ENCODE measurements at places on chromosomes 16 and 17.

DNA sequence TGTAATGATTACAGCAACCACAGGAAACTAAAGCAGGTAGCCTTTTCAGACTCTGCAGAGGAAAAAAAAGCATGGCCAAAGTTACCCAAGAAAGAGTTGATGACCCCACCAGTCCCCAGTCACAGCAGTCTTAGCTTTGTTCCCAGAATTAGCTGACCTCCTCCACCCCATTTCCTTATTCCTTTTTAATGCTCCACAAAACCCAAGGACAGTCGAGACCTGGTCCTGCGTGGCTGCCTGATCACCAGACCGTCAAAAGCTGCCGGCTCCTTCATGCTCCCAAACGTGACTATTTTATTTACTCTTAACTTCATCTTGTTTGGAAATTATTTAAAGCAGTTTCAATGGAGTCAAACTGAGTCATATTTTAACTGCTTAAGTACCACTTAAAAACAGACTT is 28.7 kb upstream of the MED9 start:
- DNase-seq = no peak
- no peak overlapping the region for H3K27ac ChIP-seq
- no peaks in the 10 kb centered on the region for H3K4me1 ChIP-seq
- no peaks in the 10 kb centered on the region for H3K27me3 ChIP-seq

DNA sequence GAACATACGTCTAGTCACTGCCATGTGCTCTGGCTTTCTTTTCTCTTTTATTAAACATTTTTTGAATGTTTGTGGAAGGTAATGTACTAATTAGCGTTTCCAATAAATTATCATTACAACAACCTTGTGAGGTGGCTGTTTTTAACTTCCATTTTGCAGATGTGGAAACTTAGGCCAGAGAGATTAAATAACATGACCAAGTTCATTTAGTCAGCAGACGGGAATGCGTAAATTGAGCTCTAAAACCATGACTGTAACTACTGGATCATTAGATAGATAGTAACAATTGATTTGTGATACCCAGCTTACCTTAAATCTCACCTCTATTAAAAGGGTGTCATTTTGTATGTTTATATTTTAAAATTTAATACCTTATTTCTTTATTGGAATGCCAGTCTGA is 49.4 kb downstream of the RABEP1 start:
- H3K27ac ChIP-seq = peak overlapping the region; percentile 45
- no peak for DNase-seq
- no peak overlapping the region for H3K4me3 ChIP-seq

- H3K27me3 ChIP-seq = no peaks in the 10 kb centered on the region
- H3K4me3 ChIP-seq = no peak overlapping the region
- no peak overlapping the region for H3K27ac ChIP-seq
- no peak for DNase-seq
- H3K4me1 ChIP-seq = peaks cover 17% of the 10 kb centered on the region
Observed at GRCh38 chr16:67989322-67990017, 9.2 kb upstream of the DPEP3 start.

GRCh38 chr17:49575679-49576087 is at the start of gene NXPH3:
NXPH3 (plus strand) TSS chr17:49575871; CDS start chr17:49576220, 349 bp downstream.
- peak within 1 kb of the TSS; percentile 74 for H3K4me3 ChIP-seq
- no peak within 1 kb of the TSS for H3K27ac ChIP-seq
- no peaks in the 10 kb centered on the region for H3K36me3 ChIP-seq
- H3K27me3 ChIP-seq = peaks cover 71% of the 10 kb centered on the region
- H3K4me1 ChIP-seq = peaks cover 14% of the 10 kb centered on the region

- DNase-seq = no peak
- H3K36me3 ChIP-seq = peaks cover 4% of the 10 kb centered on the region
- H3K27ac ChIP-seq = no peak overlapping the region
- H3K27me3 ChIP-seq = no peaks in the 10 kb centered on the region
- peaks cover 3% of the 10 kb centered on the region for H3K4me1 ChIP-seq
Observed at GRCh38 chr16:48272837-48273421, 25.6 kb upstream of the ABCC11 start.

DNA sequence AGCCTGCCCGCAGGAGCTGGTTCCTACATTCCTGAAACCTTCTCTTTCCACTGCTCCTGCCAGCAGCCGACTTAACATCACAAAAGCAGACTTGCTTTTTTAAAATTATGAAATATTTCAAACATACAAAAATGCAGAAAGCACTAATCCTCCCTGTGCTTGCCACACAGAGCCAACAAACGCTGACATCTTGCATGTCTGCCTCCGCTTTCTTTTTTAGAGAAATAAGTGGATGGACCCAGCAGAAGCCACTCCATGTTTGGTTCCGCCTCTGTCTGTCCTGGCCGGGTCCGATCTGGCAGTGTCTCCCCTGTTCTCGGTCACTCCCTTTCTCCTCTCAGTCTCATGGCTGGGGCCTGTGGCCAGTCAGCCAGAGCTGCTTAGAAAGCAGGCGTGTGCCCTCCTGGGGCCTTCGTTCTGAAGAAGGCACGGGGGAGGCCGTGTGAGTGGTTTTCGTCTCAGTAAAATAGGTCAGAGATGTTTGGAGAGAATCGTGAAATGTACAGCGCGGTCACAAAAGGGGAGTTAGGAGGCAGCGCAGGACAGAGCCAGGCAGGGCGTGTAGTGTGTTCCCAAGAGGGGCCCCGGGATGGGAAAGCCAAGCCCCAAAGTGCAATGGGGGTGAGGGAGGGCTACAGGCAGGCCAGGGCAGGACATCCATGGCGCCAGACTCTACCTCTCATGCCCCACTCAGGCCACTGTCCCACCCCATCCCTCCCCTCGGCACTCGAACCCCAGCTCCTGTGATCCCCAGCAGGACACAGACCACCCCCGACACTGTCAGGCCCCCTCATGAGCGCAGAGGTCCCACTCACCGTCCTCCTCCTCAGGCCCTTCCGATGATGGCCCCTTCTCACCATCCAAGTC is 23.2 kb downstream of the MXRA7 start:
- H3K27me3 ChIP-seq = no peaks in the 10 kb centered on the region
- no peak overlapping the region for H3K4me3 ChIP-seq
- no peak for DNase-seq
- H3K4me1 ChIP-seq = no peaks in the 10 kb centered on the region
- H3K27ac ChIP-seq = no peak overlapping the region

DNA sequence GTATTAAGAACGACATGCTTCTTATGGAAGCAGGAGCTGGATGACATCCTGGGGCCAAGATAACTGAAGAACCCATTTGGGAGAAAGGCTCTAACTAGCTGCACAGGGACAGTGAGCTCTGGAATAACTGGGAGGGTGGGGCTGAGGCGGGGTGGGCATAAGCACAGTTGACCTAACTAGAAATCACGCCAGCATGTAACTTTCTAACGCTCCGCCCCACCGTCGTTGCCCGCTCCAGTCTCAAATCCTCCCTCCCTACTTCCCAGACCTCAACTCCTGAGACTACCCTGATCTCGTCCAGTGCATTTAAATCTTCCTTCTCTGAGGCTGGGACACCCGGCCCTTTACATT is 436 bp downstream of the PHB1 start:
- H3K4me1 ChIP-seq = peaks cover 15% of the 10 kb centered on the region
- DNase-seq = no peak
- H3K4me3 ChIP-seq = peak overlapping the region; percentile 100
- H3K36me3 ChIP-seq = peaks cover 28% of the 10 kb centered on the region
- H3K27ac ChIP-seq = peak overlapping the region; percentile 91
- peaks cover 5% of the 10 kb centered on the region for H3K27me3 ChIP-seq

- H3K4me3 ChIP-seq = no peak overlapping the region
- peaks cover 26% of the 10 kb centered on the region for H3K4me1 ChIP-seq
- no peak for DNase-seq
Observed at GRCh38 chr16:86509759-86510464, 415 bp upstream of the FOXF1 start.

- peaks cover 8% of the 10 kb centered on the region for H3K36me3 ChIP-seq
- no peak overlapping the region for H3K4me3 ChIP-seq
- H3K27ac ChIP-seq = no peak overlapping the region
- DNase-seq = no peak
- no peaks in the 10 kb centered on the region for H3K27me3 ChIP-seq
Observed at GRCh38 chr17:60901806-60902205, 224.2 kb downstream of the BCAS3 start.

GRCh38 chr16:89945654-89946053 is 2.9 kb upstream of the DEF8 start:
- peaks cover 30% of the 10 kb centered on the region for H3K27me3 ChIP-seq
- H3K4me3 ChIP-seq = no peak overlapping the region
- no peak overlapping the region for H3K27ac ChIP-seq
- H3K36me3 ChIP-seq = no peaks in the 10 kb centered on the region

DNA sequence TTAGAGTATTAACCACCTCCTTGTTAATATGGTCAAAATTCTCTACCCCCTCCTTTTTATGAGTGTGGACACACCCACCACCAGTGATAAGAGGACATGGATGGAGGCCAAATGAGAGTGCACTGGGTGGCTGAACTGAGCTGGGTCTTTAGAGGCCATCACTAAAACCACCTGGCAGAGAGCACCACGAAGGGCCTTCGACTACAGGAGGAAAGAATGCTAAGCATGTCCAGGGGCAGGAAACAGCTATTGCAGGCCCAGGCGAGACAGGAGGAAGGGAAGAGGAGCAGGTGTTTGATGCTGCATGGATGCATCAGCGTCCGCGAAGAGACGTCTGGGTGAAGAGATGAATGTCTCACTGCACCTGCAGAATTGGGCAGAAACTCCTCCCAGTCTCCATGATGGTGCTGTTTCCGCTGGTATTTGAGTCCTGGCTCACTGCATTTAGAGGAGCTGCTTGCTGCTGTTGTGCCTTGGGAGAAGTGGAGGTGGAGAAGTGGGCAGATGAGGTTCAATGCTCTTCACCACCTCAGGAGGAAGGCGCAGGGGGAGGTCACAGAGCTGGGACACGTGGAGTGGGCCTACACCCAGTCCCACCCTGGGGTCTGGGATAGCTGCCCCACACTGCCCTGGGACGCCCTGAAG is 33.2 kb downstream of the SPHK1 start:
- H3K27ac ChIP-seq = no peak overlapping the region
- H3K4me1 ChIP-seq = peaks cover 17% of the 10 kb centered on the region
- no peak for DNase-seq
- H3K36me3 ChIP-seq = no peaks in the 10 kb centered on the region
- H3K27me3 ChIP-seq = no peaks in the 10 kb centered on the region

GRCh38 chr17:29344201-29344856 is 45.8 kb upstream of the TAOK1 start:
- no peaks in the 10 kb centered on the region for H3K4me1 ChIP-seq
- no peak overlapping the region for H3K4me3 ChIP-seq
- H3K27ac ChIP-seq = no peak overlapping the region
- no peak for DNase-seq
- H3K27me3 ChIP-seq = no peaks in the 10 kb centered on the region

DNA sequence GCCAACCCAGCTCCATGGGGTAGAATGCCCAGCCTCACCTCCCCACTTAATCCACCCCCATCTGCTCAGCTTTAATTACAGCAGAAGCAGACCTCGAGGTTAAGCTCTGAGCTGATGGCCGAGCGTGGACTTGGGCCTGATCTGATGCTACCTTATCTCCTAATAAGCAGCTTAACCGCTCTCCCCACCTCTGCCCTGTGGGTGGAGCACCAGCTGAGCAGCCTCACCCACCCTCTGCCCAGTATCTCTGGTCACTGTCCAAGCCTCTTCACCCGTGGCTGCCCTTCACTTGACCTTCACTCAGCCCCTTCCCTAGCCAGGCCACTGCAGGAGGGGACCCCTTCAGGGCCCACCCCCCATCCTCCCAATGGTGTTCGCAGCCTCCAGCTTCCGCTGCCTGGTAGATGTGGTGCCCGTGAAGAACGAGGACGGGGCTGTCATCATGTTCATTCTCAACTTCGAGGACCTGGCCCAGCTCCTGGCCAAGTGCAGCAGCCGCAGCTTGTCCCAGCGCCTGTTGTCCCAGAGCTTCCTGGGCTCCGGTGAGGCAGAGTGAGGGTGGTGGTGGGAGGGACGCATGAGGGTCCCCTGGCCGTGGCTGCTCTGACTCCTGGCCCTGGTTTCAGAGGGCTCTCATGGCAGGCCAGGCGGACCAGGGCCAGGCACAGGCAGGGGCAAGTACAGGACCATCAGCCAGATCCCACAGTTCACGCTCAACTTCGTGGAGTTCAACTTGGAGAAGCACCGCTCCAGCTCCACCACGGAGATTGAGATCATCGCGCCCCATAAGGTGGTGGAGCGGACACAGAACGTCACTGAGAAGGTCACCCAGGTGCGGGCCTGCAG is 6.8 kb downstream of the KCNH6 start:
- H3K4me1 ChIP-seq = no peaks in the 10 kb centered on the region
- H3K27ac ChIP-seq = no peak overlapping the region
- no peak for DNase-seq
- no peaks in the 10 kb centered on the region for H3K36me3 ChIP-seq
- H3K27me3 ChIP-seq = peaks cover 7% of the 10 kb centered on the region
- H3K4me3 ChIP-seq = no peak overlapping the region

DNA sequence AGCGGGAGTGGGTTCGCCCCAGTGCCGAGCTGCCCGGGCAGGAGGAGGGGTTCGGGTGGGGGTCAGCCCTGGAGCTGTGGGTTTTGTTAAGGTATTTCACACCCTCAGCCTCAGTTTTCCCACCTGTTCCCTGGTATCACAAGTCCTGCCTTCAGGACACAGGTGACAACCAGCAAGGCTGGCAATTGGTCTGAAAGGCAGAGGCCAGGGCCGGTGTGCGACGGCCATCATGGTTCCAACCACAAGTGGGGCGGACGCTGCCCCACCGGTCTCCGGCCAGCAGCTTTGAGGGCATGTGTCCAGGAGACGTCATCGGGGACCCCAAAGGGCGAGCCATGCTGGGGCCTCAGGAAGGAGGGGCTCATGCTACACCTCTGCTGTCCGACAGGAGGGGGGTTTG is 10.8 kb downstream of the ZNF469 start:
- no peak overlapping the region for H3K27ac ChIP-seq
- H3K27me3 ChIP-seq = no peaks in the 10 kb centered on the region

GRCh38 chr17:6523330-6523729 is 33.0 kb downstream of the PITPNM3 start:
- H3K4me1 ChIP-seq = no peaks in the 10 kb centered on the region
- H3K27me3 ChIP-seq = no peaks in the 10 kb centered on the region
- H3K36me3 ChIP-seq = no peaks in the 10 kb centered on the region
- H3K27ac ChIP-seq = no peak overlapping the region
- no peak for DNase-seq
- H3K4me3 ChIP-seq = no peak overlapping the region

- H3K36me3 ChIP-seq = no peaks in the 10 kb centered on the region
- DNase-seq = no peak
- H3K4me1 ChIP-seq = peaks cover 20% of the 10 kb centered on the region
- peaks cover under 1% of the 10 kb centered on the region for H3K27me3 ChIP-seq
- no peak overlapping the region for H3K4me3 ChIP-seq
- peak overlapping the region; percentile 75 for H3K27ac ChIP-seq
Observed at GRCh38 chr17:60170835-60171752, 21.3 kb downstream of the CA4 start.

GRCh38 chr17:9670596-9670995 is 25.3 kb downstream of the USP43 start:
- H3K27me3 ChIP-seq = peaks cover 17% of the 10 kb centered on the region
- H3K4me1 ChIP-seq = peaks cover 5% of the 10 kb centered on the region
- no peak for DNase-seq
- H3K4me3 ChIP-seq = no peak overlapping the region
- H3K36me3 ChIP-seq = no peaks in the 10 kb centered on the region

GRCh38 chr17:58052945-58053715 is 30.1 kb upstream of the DYNLL2 start:
- peaks cover 11% of the 10 kb centered on the region for H3K4me1 ChIP-seq
- no peak overlapping the region for H3K27ac ChIP-seq
- no peaks in the 10 kb centered on the region for H3K27me3 ChIP-seq
- no peaks in the 10 kb centered on the region for H3K36me3 ChIP-seq
- H3K4me3 ChIP-seq = no peak overlapping the region

GRCh38 chr17:57523926-57524632 is 221.0 kb downstream of the CCDC182 start:
- H3K27ac ChIP-seq = no peak overlapping the region
- H3K4me1 ChIP-seq = peaks cover 20% of the 10 kb centered on the region
- no peaks in the 10 kb centered on the region for H3K27me3 ChIP-seq
- H3K4me3 ChIP-seq = no peak overlapping the region

GRCh38 chr16:2919511-2920255 is 8.0 kb downstream of the FLYWCH1 start:
- H3K36me3 ChIP-seq = peaks cover 8% of the 10 kb centered on the region
- H3K27me3 ChIP-seq = no peaks in the 10 kb centered on the region
- H3K4me3 ChIP-seq = no peak overlapping the region
- peaks cover 4% of the 10 kb centered on the region for H3K4me1 ChIP-seq

All from activated naive CD8-positive, alpha-beta T cell treated with anti-CD3 and anti-CD28 coated beads for 36 hours (primary cell).